ENCODE measurements at places on chromosomes 7 and 10.

DNA sequence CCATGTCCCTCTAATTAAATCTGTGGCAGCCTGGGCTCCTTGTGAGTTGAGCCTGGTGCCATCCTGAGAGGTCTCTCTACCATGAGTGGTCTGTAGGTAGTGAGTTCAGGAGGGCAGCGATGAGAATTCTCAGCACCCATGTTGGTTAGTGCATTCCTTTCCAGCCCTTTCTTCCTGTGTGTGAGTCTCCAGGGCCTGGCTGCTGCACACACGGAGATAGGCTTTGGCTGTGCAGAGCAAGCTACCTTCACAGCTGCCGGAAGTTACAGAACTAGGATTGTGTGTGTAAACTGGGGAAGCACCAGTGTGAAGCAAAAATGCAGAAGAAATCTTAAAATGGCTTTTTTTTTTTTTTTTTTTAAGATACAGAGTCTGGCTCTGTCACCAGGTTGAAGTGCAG is 358.6 kb downstream of the PAXIP1 start:
- no peak for DNase-seq

GRCh38 chr7:115914951-115915350 is 115.6 kb downstream of the TFEC start:
- no peak for DNase-seq

GRCh38 chr10:24519950-24520349 is 203.7 kb downstream of the ARHGAP21 start:
- DNase-seq = no peak

- DNase-seq = no peak
Observed at GRCh38 chr10:2874963-2875362, 192.4 kb upstream of the PFKP start.

- DNase-seq = no peak
Observed at GRCh38 chr7:51289623-51290303, 26.8 kb downstream of the COBL start.

- peak; percentile 35 for DNase-seq
Observed at GRCh38 chr10:47031211-47031900, 120.1 kb downstream of the PTPN20 start.

GRCh38 chr10:94225589-94225988 is 137.2 kb downstream of the NOC3L start:
- DNase-seq = peak; percentile 26

GRCh38 chr10:102764470-102765161 is 20.9 kb downstream of the WBP1L start:
- no peak for DNase-seq

DNA sequence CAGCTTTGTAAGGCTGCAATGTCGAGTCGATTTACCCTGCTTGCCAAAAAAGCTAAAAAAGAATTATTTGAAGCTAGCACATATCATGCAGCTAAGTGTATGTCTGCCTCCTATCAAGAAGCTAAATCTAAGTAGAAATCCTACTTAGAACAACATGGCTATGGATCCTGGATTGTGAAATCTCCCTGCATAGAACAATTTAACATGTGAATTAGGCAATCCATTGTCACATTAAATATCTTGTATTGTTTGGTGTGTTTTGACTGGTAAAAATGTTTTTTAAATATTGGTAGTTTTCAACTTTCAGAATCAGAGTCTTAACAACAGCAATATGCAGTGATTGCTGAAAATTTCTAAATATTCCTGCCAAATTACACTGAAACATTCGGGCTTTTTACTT is 73.3 kb downstream of the SKIDA1 start:
- no peak for DNase-seq

DNA sequence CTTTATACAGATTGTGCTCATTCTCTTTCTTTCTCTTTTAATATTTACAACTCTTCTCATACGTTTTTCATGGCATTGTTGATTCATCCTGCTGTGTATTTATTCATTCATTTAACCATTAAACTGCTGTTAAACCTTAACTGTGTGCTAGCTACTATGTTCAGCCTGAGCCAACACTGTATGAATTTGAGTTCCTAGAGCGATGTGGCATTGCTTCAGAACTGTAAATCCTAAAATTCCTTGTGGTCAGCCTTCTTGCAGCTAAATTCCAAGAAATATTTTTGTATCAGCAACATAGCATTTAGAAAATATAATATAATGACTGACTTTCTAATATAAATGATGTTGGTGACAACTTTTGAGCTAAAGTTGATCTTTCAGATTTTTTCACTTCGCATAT is 184.7 kb upstream of the FZD1 start:
- no peak for DNase-seq

DNA sequence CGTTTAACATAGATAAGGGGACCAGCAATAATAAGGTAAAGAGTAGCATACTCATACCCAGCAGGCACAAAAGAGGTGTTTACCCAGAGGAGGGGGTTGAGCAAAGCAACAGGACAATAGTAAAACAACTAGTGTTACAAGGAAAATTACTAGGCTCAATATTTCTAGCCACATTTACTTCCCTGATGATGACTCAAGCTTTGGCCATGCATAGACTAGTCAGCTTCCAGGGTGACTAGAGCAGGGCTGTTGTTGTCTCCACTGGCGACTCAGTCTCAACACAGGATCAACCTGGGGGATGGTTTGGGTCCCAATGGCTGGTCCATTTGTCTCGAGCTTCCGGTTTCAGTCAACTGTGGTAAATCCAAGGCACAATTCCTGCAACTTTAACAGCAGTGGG is 217.7 kb upstream of the KCND2 start:
- DNase-seq = peak; percentile 31

- DNase-seq = peak; percentile 28
Observed at GRCh38 chr10:68721673-68722335, 765 bp downstream of the CCAR1 start.

GRCh38 chr10:58330431-58330830 is 4.4 kb upstream of the UBE2D1 start:
- no peak for DNase-seq

DNA sequence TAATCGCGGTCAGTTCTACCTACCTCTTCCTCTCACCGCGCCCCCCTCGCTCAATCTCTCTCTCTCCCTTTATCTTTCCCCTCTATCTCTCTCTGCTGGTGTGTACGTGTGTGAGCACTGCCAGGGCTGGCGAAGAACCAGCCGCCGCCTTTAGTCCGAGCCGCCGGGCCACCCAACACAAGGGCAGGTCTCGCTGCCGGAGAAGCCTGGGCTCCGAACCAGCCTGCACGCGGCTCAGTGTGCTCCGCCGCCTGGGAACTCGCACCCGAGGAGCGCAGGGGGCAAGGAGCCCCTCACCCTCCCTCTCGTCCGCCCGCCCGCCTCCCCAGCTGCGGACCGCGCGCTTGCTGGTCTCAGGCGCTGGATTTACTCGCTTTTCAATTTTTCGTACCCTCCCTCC is 1.7 kb downstream of the NXPH1 start:
- no peak for DNase-seq

DNA sequence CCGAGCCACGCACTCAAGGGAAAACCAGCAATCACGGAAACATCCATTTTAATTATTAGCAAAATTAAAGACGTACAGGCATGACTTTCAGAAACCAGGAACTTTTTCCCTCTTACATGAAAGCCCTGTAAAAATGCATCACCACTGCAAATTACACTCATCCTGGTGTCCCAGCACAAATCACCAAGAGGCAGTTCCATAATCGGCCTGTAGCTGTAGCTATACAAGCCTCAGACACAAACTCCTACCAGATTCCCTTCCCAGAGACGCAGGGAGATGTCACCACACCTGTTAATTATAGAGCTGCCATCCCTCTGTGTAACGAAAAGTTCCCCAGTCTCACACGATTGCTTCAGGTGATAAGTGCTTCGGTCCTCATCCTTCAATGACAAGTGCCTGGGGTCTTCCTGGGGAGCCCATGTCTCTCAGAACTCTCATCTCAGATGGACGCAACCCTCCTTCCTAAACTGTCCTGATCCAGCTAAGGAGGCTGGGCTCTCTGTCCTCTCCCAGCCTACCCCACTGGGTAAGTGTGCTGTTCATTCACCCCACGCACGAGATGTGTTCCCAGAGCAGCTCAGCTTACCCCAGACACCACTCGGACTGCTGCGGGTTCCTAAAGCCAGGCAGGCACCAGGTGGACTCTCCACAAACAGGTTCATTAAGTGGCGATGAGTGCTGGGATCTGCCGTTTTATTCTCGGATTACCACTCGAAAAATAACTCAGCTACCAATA is 5.9 kb downstream of the FGFR2 start:
- DNase-seq = no peak

GRCh38 chr7:132406039-132406438 is 170.2 kb downstream of the PLXNA4 start:
- DNase-seq = no peak

- no peak for DNase-seq
Observed at GRCh38 chr10:29323367-29323766, 34.5 kb downstream of the LYZL1 start.

DNA sequence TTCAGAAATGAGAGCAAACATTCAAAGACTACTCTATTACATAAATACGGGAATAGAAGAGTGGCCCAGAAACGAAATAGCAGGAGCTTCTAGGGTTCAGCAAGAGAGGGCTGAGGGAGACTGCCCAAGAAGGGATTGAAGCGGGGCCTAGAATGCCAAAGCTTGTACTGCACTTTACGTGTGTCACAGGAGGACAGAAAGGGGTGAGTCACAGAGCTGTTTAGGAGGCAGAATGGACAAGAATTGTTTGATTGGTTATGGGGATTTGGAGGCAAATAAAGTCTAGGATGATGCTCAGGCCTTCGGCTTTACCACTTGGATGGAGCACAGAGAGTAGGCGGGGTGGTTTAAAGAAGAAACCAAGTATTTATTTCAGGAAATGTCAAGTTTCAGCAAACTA is 11.3 kb upstream of the FXYD4 start:
- peak; percentile 32 for DNase-seq

- DNase-seq = peak; percentile 96
Observed at GRCh38 chr7:80942261-80943041, 23.6 kb upstream of the SEMA3C start.

DNA sequence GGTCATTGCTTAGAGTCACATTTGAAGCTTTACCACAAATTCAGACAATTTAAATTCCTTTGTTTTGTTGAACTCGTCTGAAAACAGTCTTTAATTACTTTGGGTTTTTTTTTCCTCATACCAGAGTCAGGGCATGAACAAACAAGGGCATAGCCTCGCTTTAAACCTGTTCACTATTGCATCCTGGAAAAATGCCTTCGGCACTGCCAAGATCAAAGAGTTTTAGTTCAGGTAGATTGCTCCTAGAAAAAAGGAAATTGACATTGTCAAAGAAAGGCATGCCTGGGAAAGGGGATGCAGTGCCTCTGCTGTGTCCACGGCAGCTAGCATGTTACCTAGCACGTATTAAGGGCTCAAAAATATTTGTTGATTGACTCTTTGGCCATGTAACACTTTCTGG is 235.1 kb downstream of the ARHGAP21 start:
- DNase-seq = no peak

DNA sequence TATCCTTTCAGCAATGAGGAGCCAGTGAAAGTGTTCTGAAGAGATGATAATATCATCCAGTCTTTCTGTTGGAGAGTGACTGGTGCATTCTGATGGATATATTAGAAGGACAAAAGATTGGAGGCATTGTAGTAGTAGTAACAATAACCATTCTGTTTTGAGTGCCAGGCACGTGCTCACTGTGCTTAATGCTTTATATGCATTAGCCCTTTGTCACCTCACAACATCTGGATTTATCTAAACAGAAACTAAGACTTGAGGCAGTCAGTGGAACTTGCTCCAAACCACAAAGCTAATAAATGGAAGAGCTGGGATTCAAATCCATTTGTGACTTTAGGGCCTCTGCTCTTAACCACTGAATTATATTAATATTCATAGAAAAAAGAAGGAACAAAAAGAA is 84.5 kb upstream of the OIT3 start:
- DNase-seq = no peak

GRCh38 chr7:280461-280860 is 9.5 kb upstream of the FOXL3 start:
- no peak for DNase-seq

GRCh38 chr7:28544453-28545117 is 132.3 kb downstream of the CREB5 start:
- DNase-seq = no peak

- DNase-seq = no peak
Observed at GRCh38 chr10:82757397-82757796, 882.4 kb downstream of the NRG3 start.

DNA sequence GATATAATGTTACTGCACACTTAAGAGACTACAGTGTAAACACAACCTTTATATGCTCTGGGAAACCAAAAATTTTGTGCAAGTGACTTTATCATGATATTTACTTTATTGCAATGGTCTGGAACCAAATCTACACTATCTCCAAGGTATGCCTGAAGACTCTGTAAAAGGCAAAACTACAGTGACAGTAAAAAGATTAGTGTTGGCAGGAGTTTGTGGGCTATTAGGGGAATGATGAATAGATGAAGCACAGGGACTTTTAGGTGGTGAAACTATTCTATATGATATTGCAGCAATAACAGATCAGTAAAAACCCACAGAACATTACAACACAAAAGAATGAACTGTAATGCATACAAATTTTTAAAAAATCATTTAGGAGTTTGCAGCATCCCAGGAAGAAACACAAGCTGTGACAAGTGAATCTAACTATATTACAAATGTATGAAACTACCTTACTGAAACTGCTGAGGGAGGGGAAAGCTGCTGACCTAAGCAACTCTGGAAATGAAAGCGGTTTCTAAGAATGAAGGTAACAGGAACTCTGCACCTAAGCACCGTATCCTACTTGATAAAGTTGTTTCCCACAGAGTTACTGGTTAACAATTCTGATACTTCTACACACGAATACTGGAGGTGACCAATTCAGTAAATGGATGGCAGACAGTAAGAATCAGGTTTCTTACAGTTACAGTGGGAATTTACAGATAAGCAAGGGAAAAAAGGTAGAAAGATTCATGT is 82.6 kb downstream of the ATE1 start:
- DNase-seq = no peak

DNA sequence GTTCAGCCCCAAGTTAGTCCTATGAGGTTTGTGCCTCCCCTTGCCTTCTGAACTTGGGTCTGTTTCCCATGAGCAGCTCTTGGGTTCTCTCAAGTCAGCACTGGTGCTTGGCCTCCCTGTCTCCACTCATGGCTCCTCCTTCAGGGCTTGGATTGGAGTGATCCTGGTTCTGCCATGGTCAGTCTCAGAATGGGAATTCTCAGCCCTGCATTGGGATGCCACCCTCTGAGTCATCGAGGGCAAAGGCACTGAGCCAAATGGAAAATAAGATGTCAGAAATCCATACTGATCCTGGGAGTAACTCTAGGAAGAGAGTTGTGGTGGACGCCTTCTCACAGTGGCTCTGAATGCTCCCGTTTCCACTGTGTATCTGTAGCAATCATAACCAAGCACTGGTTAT is 233.4 kb upstream of the HABP2 start:
- DNase-seq = no peak

DNA sequence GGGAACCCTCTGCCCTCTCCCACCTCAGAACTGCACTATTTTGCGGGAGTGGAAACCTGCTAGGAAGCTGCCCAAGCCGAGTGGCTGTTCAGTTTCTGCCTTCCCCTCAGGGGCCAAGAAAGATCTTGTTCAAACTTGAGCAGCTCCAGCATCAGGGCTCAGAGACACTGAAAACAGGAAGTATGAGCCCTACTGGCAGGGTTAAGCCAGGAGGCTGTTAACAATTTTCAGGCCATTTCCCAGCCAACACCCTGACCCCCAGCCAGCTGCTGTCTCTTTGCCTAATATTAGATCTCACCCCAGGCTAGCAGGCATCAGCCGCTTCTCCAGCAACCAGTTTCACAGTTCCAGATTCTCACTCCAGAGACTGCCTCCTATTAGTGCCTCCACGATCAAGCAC is 9.2 kb downstream of the PLAU start:
- DNase-seq = peak; percentile 32

GRCh38 chr7:112058686-112059085 is 147.5 kb downstream of the DOCK4 start:
- DNase-seq = no peak

- no peak for DNase-seq
Observed at GRCh38 chr10:13917791-13918190, 331.0 kb downstream of the PRPF18 start.
